ENCODE measurements at places on chromosomes 12 and 14. TPM values are rescaled to one million over a fixed set of nuclear protein-coding genes. Genes with fewer than 3 reads are reported as not detected.

DNA sequence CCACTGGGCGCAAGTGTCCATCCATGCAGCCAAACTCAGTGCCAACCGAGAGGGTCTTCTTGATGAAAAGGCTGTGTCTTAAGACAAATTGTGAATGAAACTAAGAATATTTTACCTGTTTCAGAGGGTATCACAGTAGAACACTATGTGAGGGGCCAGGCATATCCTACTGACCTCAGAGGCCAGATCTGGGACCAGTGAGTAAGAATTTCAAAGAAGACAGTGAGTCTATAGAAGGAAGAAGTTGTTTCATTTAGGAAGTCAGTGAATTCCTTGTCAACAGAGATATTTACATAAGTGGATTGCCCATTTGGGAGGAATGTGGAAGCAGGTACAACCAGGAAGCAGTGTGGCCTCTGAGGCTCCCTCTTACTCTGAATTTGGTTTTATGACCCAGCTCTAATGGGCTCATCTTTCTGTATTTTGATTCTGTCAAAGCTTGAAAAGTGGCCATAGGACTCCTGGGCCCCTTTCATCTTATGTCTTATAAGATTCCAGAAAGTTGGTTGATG, 137.4 kb downstream of the ZNF664 start:
- peak overlapping the region; percentile 94 for H3K27ac ChIP-seq
- H3K4me1 ChIP-seq = peaks cover 23% of the 10 kb centered on the region
- H3K4me3 ChIP-seq = no peak overlapping the region
- no peak for DNase-seq
- H3K27me3 ChIP-seq = peaks cover 5% of the 10 kb centered on the region
- H3K36me3 ChIP-seq = no peaks in the 10 kb centered on the region

DNA sequence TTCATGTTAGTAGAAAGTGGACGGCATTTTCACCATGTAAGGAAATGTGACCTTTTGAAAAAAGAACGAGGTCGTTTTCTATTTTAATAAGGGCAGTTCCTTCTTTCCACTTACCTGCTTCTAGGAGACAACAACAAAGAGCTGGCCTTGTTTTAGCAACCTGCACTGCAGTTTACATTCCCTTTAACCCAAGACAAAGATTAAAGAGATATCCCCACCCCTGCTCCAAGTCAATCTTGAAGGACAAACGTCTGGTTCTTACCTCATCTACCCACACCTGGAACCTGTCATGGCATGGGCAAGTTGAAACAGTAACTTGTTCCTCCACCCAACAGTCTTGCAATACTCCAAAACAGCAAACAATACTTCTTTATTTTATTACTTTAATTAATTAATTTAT, 32.7 kb downstream of the ZCCHC8 start:
- H3K4me1 ChIP-seq = no peaks in the 10 kb centered on the region
- peak overlapping the region; percentile 39 for H3K4me3 ChIP-seq
- DNase-seq = no peak
- H3K27me3 ChIP-seq = no peaks in the 10 kb centered on the region
- H3K36me3 ChIP-seq = no peaks in the 10 kb centered on the region

ACSS3 gene
- 18.7 TPM for total RNA-seq

DNA sequence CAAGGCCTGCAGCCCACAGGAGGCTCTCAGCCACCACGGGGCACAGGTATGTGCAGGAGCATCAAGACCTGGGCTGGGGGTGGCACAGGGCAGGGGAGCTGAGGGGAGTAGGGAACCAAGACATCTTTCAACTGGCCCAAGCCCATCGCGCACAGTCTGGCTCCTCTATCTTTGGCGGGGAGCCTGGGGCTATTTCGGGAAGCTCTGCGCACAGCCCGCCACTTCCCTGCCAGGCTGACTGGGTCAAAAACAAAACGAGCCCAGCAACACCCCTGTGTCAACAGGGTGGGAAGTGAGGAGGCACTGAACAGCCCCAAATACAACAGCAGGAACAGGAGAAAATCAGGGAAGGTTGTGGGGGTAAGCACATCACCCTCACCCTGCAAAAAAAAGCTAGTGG, 83.9 kb downstream of the ARL6IP4 start:
- no peak for DNase-seq
- peaks cover 8% of the 10 kb centered on the region for H3K36me3 ChIP-seq
- no peak overlapping the region for H3K4me3 ChIP-seq
- H3K27me3 ChIP-seq = no peaks in the 10 kb centered on the region

DNA sequence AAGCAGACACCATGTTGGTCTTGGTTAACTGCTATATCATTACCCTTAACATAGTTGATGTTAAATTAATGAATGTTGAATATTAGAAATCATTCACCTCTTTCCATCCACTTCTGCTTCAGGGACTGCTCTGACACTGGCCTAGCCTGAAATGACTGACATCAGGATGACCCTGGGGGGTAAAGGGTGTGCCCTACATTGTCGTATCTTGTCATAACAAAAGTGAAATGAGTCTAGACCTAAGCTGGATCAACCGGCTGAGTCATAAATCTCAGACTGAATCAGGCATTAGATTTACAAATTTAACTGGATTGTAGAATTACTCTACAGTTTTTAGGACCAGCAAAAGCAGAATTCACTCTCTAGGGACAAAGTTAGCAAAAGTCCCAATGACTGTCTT, 35.3 kb downstream of the KICS2 start:
- no peak for DNase-seq
- no peaks in the 10 kb centered on the region for H3K36me3 ChIP-seq
- no peak overlapping the region for H3K27ac ChIP-seq
- H3K4me3 ChIP-seq = no peak overlapping the region
- H3K4me1 ChIP-seq = peaks cover 5% of the 10 kb centered on the region

GRCh38 chr14:61433828-61434227, 112.4 kb downstream of the PRKCH start:
- H3K27me3 ChIP-seq = peaks cover 8% of the 10 kb centered on the region
- H3K4me3 ChIP-seq = no peak overlapping the region
- H3K27ac ChIP-seq = peak overlapping the region; percentile 16
- no peak for DNase-seq
- H3K36me3 ChIP-seq = peaks cover 4% of the 10 kb centered on the region
- H3K4me1 ChIP-seq = peaks cover 73% of the 10 kb centered on the region
